CD4-positive, alpha-beta T cell treated with Interleukin-15 for 1 hour (primary cell): ENCODE measurements at places on chromosomes 16 and 17.
A peak's percentile ranks its signal among the peaks of the same experiment; 100 is the strongest.

GRCh38 chr17:17724307-17725010, 43.2 kb downstream of the RAI1 start:
- DNase-seq = peak; percentile 24

DNA sequence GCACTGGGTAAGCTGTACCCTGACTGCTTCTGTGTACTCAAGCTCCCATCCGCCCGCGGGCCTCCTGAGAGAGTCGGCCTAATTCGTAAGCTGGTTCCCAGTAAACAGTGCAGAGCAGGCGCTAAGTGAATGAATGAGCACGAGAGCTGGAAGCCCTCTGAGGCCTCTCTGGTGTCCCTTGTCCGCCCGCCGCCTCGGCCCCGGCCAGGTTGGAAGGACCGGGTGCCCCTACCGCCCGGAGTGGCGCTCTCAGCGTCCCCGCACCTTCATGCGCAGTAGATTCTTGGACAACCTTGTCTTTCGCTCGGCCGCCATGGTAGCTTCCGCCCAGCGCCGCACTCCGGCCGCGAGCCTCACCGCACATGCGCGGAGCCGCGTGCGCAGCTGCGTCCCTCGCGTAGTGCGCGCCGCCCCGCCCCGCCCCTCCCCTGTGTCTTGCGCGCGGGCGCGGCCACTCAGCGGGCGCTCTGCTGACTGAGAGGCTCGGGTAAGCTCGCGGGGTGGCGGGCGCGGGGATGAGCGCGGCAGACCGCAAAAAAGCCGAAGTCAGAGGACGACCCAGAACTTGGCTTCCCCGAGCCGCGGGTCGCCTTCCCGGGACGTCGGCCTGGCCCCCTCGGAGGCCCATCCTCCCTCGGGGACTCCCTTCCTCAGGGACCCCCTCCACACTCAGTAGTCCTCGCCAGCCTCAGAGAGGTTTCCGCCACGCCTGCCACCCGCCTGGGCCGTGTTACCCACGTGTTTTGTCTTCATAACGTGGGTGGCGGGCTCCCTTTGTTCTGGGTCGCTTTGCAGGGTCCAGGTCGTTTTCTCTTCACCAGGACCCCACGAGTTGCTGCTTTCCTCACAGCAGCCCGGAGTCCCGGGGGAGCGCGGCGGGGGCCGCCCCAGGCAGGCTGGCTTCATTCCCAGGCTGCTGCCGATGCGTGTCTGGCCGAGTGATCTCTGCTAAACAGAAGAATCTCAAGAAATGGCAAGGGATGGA, at the start of gene MPHOSPH6:
Gene MPHOSPH6 (minus strand): TSS at position 364 of the 985 bp plus-strand sequence. CDS start 49 bp downstream, at position 315.
- DNase-seq = peak; percentile 90

DNA sequence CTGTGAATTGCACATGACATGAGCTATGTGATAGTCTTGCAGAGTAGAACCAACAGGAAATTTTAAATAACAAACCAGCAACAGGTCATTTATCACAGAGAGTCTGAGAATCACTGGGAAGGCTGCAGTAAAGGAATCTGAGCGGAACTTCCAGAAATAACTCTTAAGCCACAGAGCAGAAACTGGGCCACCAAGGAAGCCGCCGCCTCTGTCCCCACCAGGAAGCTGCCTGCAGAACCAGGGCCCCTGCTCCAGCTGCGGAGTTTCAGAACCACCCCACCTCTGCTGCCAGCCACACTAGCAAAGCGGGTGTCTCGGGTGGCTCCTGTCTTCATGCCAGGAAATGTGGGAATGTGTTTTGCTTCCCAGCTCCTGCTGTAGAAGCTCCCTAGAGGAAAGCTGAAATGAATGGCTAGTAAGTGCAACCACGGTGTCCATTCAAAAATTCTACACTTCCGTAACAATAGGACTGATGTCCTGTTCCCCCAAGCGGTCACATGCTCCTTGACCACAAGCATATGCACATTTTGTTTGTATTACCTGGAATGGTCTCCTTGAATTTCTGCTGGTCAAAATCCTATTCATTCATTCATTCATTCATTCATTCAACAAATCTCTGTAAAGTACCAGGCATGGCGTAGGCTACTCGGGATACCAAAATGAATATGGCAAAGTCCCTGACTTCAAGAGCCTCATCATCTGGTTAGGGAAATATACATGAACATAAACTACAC, 7.7 kb upstream of the ITPRIPL2 start:
- DNase-seq = no peak

GRCh38 chr16:57141822-57142631, 43.8 kb downstream of the PSME3IP1 start:
- DNase-seq = no peak

DNA sequence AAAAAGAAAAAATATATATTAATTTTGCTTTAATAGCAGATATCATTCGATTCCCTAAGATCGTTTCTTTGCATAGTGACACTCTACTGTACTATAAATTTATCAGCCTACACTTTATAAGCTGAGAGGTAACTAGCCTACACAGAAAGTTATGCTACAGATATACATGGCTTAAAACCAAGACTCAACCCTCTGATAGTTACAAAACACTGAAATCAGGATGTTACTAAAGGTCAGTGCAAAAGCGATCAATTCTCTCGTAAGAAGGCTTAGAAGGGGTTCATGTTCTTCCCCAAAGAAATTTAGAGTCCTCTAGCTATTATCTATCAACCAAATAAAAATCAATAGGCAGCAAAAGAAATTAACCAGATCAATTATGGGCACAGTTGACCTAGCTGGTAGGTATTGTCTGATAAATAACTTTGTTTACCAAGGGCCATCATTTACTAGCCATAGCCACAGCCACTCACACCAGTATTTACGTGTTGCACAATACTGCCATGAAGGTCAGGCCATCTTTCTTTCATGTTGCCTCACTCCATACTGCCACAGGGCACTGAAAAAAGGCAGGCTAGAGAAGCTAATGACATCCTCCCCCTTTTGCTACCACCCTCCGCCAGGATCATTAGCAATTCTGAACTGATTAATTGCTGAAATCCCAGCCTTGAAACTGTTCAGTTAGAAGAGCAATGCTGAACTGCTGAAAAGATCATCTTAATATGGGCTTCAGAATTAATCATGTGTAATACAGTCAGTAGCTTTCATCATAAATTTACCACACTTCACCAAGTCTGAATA, 43.7 kb downstream of the RND2 start:
- DNase-seq = no peak

DNA sequence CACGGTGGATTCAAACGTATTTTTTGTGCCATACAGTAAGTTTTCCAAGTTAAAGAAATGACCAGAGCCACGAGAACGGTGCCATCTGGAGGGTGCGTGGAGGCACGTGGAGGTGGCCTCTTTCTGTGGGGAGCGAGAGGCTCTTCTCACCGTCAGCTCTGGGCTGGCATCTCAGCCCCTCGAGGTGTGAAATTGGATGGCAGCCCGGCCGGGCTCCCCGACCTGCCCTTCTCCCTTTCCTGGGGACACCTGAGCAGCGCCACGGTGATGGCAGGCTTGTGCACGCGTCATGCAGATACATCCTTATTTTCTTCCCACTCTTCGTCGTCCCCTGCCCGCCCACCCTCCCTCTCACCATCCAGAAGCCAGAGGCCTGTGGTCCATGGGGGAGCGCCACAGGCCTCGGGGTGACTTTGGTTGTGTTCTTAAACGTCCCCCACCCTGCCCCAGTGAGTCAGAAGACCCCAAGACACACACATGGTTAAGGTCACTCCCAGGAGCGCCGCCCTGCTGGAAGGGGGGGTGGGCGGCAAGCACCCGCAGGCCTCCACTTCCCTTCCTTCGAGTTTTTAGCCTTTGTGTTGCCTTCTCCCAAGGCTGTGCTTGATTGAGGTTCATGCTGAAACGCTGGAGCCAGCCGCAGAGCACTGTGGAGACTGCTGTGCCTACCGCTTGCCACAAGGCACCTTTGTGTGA, 109.4 kb downstream of the BANP start:
- no peak for DNase-seq

DNA sequence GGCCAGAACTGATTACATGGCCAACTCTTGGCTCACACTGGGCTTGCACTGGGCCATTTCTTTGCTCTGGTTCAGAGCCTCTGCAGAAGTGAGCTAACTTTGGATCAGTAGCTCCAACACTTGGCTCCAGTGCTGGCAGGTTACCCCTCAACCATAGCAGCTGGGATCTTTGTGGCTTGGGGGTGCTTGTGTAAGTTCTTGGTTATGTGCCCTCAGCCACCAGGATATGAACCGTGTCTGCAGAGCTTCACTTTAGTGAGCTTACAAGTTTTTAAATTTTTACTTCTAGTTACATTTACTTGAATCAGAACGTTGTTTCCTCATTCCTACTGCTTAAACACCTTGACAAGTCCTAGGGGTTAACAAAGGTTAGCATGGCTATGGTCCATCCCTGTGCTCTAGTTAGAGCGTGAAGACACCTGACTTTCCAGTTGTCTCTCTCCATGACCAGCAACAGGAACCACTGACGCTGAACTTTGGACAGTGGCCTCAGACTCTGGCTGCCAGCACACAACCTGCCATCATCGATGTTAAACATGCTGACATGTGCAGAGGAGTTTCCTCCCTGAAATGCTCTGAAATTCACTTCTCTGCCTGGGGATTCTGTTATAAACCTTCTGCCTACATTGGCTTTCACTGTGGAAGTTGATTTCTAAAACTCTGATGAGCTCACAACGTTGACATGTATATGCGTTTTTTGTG, 4.1 kb downstream of the PDF start:
- DNase-seq = no peak

DNA sequence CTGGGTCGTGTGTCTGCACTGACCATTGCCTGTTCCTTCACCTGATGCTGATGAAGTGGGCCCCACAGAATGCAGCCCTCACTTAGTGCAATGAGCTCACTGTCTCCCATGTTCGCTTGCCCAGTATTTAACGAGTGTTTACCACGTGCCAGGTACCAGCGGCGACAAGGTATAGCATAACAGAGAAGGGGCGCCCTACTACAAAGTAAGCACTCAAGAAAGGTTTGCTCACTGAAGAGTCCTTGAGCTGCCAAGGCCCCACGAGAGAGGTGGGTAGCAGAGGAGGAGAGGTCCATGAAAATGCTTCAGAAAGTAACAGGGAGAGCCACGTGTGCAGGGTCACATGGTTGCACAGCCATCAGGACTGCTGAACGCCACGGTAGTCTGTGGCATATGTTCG, 230.0 kb downstream of the NTN1 start:
- no peak for DNase-seq

- no peak for DNase-seq
Observed at GRCh38 chr17:8904201-8904600, 36.7 kb upstream of the PIK3R6 start.

GRCh38 chr17:31674717-31675349, 184.2 kb downstream of the COPRS start:
- no peak for DNase-seq

GRCh38 chr17:8310601-8311123, 621 bp downstream of the ARHGEF15 start:
- no peak for DNase-seq
